ENCODE measurements at places on chromosomes 5 and 9.

GRCh38 chr9:12640016-12640587 is 53.1 kb upstream of the TYRP1 start:
- DNase-seq, result no peak

DNA sequence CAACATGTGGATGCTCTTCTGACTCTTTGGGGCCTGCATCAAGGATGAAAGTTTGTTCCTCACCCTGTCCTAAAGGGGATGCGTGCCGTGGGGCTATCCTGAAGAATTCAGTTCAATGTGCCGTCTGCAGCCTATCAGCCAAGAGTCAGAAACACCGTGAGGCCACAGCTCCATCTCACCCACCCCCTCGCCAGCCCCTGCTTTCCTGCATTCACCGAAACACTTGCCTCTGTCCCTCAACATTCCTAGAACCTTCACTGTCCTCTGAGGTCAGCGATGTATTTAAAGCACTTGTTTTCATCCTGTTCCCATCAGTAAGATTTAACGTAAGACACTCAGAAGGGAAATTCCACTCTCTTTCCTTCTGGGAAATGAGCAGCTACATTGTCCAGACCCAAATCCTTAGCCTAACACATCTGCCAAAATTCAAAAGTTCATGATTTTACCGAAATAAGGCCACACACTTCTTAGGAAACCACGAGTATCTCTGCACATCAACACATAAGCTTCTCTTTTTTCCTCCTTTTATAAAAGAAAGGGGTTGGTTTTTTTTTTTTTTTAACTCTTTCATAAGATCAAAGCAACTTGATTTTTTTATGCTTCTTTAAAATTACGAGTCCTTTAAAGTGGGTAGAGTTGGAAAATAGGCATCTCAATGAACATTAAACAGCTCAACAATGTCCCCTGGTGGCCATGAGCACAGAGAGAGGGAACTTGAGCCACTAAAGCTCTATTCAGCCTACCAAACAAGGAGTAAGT is 100.7 kb downstream of the SUSD1 start:
- DNase-seq, result no peak

- DNase-seq, result no peak
Observed at GRCh38 chr5:10563110-10563944, 543 bp upstream of the ANKRD33B start.

DNA sequence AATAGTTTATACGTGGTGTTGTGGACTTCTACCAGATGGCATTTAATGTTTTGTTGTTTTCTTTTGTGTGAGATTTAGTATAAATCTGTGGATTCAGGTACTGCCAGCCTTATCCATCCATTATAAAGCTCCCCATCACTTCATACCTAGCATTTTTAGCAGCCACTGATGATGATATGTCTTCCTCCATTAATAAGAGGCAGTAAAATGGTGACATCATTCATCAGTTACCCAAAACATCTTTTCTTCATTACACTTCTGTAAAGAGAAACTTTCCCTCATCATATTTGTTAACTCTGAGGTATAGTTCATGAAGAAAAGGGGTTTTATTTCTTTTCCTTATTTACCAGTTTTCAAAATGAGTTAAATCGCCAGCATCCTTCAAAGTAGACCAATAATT is 19.4 kb downstream of the CHD1 start:
- DNase-seq, result no peak

GRCh38 chr9:21096172-21096900 is 18.6 kb upstream of the IFNB1 start:
- DNase-seq, result no peak

DNA sequence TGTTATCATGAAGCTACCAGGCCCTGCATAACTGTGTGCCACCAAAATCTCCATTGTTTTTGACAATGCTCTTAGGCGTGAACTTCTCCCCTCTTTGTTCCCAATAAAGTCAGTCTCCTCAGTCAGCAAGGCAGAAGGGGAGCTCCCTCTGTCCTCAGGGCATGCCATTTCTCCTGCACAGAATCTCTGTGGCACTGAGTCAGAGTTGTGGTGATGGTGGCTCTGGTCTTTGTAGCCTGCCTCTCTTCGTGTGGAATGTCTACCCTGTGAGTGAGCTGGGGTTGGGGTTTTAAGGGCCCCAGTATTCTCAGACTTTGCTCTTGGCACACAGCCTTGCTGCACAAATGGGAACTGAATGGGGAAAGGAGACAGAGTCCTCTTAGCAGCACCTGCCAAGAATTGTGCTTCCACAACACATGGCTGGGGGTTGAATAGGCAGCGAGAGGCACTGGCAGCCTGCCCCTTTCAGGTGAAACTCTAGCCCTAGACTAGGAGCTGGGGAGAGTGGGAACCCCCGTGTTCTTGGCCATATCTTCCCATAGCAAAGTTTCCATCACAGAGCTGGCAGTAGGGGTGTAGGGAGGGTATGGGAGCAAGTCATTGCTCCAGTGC is 146.6 kb downstream of the SH3GL2 start:
- no peak for DNase-seq

GRCh38 chr5:16508730-16509531 is 43.3 kb upstream of the ZNF622 start:
- DNase-seq, result peak; percentile 0

- no peak for DNase-seq
Observed at GRCh38 chr5:158039911-158040347, 181.0 kb upstream of the CLINT1 start.

DNA sequence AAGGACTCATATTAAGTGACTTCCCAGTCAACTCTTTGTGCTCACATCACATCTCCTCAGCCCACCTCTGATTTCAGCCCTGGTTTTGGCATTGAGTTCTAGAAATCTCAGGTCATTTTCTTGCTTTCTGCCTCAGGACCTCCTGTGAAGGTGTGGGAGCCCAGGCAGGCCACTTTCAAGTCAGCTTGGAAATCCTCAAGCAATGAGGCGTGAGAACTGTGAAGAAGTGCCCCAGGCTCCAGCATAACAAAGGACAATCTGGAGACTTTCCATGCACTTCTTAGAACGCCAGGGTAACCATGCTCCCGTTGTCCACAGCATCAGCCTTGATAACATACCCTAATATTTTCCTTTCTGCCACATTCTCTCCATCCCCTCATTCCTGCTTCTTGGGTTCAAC is 131.2 kb upstream of the MAP3K1 start:
- no peak for DNase-seq

DNA sequence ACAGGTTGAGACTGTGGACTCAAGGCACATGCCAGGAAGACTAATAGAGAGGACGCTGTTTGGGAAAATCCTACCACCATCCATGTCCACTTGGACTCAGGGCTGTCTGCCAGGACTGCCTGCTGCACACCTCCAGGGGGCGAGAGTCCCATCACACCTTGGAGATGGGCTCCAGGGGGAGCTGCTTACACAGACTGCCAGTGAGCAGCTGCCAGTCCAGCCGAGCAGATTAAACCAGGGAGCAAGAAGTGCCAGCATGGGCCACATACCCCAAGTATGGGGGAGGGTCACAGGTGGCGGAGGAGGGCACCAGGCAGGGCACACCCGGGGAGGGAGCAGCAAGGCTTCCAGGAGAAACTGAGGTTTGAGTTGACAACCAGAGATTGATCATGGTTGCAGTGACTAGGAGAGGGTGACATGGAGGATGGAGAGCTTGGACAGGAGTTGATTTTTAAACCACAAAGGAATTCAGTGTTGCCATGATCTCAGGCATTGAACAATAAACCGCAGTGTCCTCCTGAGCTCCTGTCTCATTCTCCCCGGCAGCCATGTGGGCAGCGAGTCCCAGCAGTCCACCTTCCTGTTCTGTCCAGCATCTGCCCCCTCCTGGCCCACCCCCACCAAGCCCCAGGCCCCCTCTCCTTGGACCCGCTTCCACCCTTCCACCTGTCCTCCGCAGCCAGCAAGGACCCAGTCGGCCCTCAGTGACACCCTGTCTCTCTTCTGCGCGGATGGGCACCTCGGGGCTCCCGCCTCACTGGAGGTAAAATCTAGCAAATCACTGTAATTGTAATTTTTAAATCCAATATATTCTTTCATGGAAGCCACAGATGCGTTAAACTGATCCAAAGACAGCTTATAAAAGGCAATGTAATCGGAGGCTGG is 3.1 kb upstream of the VAV2 start:
- peak; percentile 18 for DNase-seq

GRCh38 chr9:120919843-120920805 is 6.5 kb downstream of the TRAF1 start:
- DNase-seq, result no peak

GRCh38 chr5:64312491-64312890 is 146.8 kb downstream of the RNF180 start:
- no peak for DNase-seq

DNA sequence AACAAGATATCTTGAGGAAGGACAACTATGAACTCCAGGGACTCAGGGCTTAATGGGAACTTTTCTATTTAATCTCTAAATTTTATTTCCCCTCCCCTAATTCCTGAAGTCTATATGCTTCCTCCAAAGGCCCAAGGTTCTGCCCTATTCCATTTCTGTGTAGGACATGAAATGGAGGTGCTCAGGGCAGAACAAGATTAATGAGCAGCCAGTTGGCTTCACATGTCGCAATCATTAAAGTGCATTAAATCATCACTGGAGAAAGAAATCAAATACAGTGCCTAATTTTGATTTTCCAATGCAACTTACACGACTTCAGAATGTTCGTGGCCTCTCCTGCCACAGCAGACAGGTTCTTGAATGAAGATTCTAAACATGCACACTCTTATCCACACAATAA is 862.1 kb downstream of the PTPRD start:
- no peak for DNase-seq

- no peak for DNase-seq
Observed at GRCh38 chr9:114385397-114386181, 2.2 kb downstream of the AKNA start.

DNA sequence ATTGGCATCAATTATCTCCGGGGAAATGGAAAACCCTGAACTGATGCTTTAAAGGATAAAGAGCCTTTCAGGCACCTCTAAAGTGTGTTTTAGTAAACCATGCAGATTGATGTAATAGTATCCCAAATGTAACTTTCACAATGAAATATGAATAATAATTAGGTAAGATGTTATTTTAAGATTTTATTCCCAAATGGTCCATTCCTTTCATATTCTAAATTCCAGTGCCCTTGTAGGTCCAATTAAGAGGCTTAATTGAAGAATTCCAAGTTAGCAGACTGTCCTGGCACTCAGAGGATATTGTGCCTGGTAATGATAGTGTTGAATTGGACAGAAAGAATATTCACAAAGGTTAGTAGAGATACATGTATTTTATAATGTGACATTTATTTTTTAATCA is 352.5 kb upstream of the NUDT12 start:
- DNase-seq, result no peak

- DNase-seq, result no peak
Observed at GRCh38 chr9:115008536-115009270, 78.3 kb upstream of the TNFSF8 start.

GRCh38 chr5:138336952-138337684 is 948 bp upstream of the FAM53C start:
- DNase-seq, result no peak

DNA sequence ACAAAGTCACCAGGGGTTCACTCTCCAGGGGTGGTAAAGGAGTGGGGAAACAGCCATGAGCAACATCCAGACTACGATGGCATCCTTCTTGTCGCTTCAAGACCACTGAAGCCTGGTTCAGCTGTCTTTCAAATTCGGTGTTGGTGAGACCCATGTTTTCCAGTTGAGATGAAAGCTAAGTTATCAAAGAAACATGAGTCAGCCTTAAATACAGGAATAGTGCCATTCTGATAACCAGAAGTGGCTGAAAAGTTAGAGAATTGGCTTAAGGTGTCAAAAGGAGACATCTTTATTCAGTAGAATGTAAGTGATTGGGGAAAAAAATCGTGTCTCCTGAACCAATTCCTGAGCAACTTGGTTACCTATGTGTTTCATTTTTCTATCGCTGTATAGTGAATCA is 7.0 kb upstream of the CARD19 start:
- DNase-seq, result no peak

DNA sequence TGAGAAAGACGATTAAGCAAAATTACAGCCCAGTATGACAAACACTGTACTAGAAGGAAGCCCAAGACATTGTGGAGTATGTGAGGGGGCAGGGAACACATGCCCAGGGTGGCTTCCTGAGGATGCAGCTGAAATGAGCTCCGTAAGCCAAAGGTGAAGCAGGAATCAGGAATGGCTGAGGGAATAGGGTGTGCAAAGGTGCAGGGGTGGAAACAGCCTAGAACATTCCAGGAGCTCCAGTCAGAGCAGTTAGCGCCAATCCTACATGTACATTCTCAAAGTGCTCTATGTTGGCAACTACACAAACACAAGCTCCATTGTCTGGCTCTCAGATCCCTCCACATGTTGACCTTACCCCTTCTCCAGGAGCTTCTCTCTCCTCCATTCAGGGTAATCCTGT is 257.9 kb downstream of the MAN2A1 start:
- no peak for DNase-seq

Data from NCI-H1436 treated with DMSO at 0.1 percent for 48 hours (cell line).